ENCODE measurements at places on chromosomes 7 and 10.

GRCh38 chr10:132036153-132036886 is 29.4 kb upstream of the JAKMIP3 start:
- DNase-seq: peak; percentile 52

- DNase-seq: no peak
Observed at GRCh38 chr7:22452960-22453558, 46.9 kb downstream of the STEAP1B start.

- DNase-seq: no peak
Observed at GRCh38 chr10:24894728-24895127, 57.7 kb downstream of the PRTFDC1 start.

DNA sequence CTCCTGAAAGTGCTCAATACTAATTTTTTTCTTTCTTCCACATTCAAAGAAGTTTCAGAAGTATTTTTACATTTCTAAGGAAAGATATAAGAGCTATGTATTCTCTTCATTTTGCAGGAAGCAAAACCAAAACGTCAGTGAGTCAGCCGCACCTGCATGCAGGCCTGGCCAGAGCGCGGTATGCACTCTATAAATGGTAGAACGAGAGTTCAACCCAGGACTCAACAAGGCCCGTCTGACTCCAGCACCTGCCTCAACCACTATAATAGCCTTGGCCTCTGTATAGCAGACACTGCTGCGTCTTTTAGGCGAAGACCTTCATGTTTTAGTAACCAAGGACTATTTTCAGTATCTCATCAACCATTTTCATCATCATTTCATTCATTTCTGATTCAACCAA is 113.2 kb downstream of the KMT2E start:
- no peak for DNase-seq

GRCh38 chr7:123748171-123748733 is 551 bp downstream of the WASL start:
- DNase-seq: peak; percentile 48
